ENCODE measurements at places on chromosomes 12 and 14.

DNA sequence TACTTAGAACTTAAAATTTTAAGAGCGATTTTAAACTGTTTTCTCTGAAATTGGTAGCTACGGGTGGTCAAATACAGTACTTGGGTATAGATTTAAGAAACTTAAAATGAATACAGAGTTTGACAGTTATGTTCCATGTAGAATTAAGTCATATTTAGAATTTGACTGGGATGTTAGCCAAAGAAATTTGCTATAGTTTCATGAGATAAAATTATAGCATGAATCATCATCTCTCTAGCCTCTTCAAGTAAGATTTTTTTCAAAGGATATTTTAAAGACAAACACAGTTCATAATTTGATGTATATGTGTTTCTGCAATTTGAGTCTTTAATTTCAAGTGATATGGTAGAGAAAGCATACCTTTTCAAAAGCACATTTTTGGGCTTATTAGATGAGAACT is 41.0 kb downstream of the ZCRB1 start:
- no peak for DNase-seq

GRCh38 chr14:55351111-55351510 is 60.5 kb downstream of the ATG14 start:
- no peak for DNase-seq

DNA sequence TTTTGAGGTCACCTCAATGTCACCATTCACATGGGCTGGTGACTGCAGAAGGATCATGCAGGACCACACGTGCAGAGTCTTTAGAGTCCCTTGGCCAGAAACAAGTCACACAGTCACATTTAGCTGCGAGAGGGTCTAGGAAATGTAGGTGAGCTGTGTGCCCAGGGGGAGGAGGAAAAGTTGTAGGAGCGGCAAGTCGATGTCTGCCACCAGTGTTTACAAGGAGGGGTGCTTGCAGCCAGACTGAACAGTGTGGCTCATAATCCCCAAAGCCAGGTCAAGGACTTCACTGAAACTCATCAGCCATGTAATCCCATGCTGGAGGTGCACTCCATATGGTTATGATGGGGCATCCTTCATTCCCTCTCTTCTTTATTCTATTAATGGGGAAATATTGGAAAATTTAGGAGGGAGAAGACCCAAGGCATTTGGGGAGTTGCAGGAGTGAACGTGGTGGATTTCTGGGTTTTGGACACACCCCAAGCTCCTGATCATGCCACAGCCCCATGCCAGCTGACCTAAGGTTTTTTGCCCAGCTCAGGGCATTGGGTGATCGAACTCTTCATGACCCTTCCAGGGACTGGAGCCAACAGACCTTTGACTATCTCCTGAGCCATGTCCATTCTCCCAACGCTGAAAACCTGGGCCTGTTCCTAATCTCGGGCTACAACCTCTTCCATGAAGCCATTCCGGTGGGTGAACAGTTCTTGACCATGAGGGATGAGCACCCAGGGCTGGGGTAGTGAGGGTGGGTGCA is 7.2 kb downstream of the DAO start:
- no peak for DNase-seq

GRCh38 chr12:11713202-11713601 is 63.7 kb downstream of the ETV6 start:
- no peak for DNase-seq

- no peak for DNase-seq
Measured at GRCh38 chr12:89752341-89752740, 43.7 kb upstream of the ATP2B1 start.

DNA sequence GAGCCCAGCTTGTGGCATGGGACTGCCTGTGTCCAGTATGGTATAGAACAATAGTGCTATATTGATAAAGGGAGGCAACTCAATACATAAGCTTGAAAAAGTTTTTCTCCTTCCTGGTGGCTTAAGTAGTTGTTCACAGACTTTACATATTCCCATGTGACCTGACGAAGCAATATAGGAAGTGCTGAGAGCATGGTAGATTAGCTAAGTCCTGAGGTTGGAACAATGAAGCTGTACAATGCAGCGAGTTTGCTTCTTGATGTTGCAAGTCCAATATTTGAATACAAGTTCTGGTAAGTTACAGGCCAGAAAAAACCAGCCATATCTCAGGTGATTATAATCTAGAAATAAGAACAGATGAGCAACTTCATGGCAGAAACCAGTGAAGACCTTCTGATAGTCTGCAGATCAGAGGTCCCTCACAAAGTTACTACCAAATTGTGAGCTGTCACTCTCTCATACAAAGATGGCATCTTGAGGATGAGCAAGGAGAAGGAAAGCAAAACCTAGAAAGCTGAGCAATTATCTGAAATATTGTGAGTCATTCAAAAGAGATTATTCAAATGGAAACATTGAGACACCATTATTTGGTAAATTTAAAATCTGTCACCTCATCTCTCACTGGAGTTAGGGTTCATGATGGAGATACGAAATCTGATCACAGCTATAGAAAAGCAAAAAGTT is 72.9 kb upstream of the BTG1 start:
- no peak for DNase-seq

DNA sequence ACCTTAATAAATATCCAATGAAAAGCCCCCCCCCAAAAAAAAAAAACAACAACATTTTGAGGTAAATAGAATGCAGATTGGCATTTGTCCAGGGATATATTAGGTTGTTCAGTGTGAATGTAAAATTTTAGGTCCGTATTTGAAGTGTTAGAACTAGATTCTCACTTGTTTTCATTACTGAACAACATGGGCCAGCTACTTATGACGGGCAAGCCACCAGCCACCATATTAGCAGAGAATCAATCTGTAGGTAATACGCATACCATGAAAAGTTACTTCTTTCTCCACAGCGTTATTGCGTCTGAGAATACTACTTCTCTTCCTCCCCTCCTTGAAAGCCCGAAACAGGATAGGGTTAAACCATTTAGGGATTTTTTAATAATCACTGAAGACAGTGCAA is 5.4 kb downstream of the FLRT2 start:
- DNase-seq = no peak

- no peak for DNase-seq
Measured at GRCh38 chr12:113768850-113769249, 197.3 kb downstream of the RBM19 start.

GRCh38 chr14:101721951-101722661 is 39.4 kb upstream of the PPP2R5C start:
- peak; percentile 67 for DNase-seq

DNA sequence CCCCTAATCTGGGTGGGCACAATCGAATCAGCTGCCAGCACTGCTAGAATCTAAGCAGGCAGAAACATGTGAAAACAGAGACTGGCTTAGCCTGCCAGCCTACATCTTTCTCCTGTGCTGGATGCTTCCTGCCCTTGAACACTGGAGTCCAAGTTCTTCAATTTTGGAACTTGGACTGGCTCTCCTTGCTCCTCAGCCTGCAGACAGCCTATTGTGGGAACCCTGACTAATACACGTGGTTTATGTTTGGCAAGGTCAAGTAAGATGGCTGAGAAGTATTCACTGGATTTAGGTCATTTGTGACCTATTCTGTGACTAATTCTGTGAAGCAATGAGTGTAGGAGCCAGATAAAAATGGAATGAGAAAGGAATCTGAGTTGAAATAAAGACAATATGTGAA is 11.0 kb downstream of the GPR135 start:
- no peak for DNase-seq

- DNase-seq = no peak
Measured at GRCh38 chr12:51390891-51391282, 319 bp downstream of the GALNT6 start.

DNA sequence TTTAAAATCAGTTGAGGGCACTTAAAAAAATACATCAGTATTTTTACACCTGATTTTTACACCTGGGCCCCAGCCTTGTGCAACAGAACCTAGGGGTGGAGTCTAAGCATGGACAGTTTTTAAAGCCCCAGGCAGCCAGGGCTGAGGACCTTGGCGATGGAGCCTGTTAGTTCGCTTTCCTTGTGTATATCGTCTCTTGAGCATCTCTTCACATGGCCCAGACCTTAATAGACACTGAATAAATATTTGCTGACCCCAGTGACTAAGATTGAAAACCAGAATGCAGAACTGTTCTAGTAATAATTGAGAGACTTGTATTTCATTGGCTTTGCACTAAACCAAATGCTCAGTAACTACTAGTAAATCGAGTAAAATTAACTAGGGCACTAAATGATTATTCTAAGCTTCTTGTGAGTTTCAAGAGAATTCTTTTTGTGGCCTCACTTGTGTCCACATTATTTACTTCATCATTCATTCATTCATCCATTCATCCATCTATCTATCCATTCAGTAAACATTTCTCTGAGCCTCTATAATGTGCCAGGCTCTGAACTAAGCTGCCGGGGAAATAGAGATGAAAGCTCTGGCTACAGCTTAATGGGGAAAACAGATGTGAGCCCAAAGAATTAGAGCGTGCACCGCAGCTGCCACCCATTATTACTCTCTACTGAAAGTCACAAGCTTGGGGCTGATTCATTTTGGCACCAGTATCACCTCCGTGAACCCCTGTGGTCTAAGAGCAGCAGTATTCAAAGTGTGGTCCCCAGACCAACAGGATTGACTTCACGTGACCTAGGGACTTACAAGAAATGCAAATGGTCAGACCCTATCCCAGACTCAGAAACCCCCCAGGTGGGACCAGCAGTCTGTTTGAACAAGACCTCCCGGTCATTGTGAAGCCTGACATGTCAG is 30.7 kb upstream of the BCL7A start:
- no peak for DNase-seq

DNA sequence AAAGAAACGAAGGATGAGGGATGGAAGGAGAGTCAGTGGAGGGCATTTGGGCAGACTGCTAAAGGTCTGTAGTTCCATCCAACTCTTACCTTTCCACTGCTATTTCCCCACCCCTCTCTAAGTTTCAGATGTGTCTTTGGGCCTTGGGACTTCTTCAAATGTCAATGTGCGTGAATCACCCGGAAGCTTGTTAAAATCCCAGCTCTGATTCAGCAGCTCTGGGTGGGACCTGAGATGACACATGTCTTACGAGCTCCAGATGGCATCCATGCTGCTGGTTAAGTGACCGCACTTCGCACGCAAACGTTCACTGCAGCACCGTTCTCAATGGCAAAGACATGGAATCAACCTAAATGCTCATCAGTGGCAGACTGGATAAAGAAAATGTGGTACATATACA is 309.9 kb downstream of the VRK1 start:
- no peak for DNase-seq

DNA sequence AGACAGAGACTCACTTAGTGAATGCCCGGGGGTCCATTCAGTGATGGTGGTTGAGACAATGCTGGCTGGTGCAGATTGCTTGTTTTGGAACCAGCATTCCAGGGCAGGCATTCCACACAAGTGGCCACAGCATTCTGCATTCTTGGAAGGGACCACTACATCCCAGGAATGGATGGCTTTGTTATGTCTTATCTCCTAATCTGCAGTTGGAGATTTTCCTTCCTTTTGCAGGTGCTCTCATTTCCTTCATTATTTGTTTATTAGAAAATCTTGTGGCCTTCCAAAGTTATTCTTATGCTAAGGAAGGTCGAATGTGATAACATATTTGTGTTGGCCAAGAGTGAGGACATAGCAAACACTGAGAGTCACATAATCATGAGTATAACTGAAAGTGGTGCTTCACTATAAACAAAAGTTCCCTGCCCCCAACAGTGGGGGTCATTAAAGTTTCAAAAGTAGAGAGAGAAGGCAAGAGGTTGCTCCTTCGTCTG is 66.0 kb downstream of the BMP4 start:
- DNase-seq = no peak

- no peak for DNase-seq
Measured at GRCh38 chr12:116577154-116577561, 18.0 kb downstream of the MAP1LC3B2 start.

DNA sequence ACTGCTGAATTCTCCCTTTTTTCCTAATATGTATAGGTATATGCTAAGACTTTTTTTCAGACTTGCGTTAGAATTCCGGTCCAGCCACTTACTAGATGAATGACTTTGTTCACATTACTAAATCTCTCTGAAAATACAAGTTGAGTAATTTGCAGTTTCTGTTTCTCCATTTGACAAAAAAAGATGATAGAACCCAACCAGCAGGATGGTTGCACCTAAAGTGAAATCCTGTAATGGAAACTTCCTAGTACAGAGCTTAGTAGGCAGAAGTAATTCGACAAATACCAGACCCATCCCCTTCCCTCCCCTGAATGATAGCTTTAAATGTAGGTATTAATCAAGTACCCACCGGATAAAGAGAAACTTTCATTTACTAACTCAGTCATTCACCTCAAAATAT is 113.6 kb upstream of the RAP1B start:
- DNase-seq = no peak

DNA sequence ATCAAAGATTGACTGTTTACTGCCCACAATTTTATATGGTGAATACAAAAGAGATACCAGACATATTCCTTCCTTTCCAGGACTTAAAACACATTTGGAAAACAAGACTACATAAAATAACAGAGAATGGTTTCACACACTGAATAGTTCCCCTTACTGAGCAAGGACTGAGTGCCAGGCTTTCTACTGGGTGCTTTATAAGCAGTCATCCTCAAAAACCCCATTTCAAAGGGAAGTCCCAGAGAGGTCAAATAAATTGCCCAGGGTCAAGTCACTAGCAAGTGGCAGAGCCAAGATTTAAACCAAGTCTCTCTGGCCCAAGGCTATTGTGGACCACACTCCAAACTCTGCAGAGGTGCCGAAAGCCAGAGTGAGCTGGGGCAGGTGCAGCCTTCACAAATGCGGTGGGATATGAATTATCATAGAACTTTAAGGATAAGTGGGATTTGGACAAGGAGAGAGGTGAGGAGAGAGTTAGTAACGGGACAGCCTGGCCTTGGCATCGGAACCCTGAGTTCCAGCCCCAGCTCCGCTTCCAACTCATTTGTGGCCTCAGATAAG is 9.1 kb upstream of the RPAP3 start:
- no peak for DNase-seq

GRCh38 chr14:97866195-97866594 is 1069.0 kb downstream of the VRK1 start:
- no peak for DNase-seq

- DNase-seq = no peak
Measured at GRCh38 chr12:12440784-12441428, 84.0 kb downstream of the BORCS5 start.

DNA sequence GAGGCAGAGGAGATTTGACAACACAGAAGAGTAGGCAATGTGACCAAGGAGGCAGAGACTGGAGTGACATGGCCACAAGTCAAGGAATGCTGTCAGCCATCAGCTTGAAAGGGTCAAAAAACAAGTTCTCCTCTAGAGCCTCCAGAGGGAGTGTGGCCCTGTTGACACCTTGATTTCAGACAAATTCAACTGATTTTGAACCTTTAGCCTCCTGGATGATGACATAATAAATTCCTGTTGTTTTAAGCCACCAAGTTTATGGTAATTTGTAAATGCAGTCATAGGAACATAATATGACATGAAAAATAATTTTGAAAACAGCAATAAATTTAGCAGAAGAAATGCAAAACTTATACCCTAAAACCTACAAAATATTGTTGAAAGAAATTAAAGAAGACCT is 8.5 kb upstream of the NGDN start:
- no peak for DNase-seq

- no peak for DNase-seq
Measured at GRCh38 chr12:42985506-42985905, 396.0 kb upstream of the PRICKLE1 start.

- no peak for DNase-seq
Measured at GRCh38 chr12:6211421-6211869, 11.2 kb downstream of the CD9 start.

GRCh38 chr12:96402061-96402460 is 1.8 kb upstream of the CDK17 start:
- DNase-seq = peak; percentile 19

GRCh38 chr14:104372390-104373054 is 207.0 kb upstream of the C14orf180 start:
- no peak for DNase-seq
